H1 (cell line): ENCODE measurements at places on chromosomes 12 and 14. TPM values are rescaled to one million over a fixed set of nuclear protein-coding genes. Genes with fewer than 3 reads are reported as not detected.

GRCh38 chr12:115166698-115167315 is 482.8 kb upstream of the TBX3 start:
- no peak for DNase-seq

- DNase-seq, result no peak
These were observed 10.7 kb downstream of the GPRC5A start for GRCh38 chr12:12902036-12902435.

- no peak for DNase-seq
These were observed 21.3 kb downstream of the GCH1 start for GRCh38 chr14:54881235-54881760.

SELPLG gene
- 0.13 TPM in 1 of 2 replicates, not detected in the other for total RNA-seq

OR4Q2 gene
- total RNA-seq, result not detected in 2 replicates
